ENCODE measurements at places on chromosomes 2 and 18. TPM values are rescaled to one million over a fixed set of nuclear protein-coding genes. Genes with fewer than 3 reads are reported as not detected.

Gene SPATA3
- not detected for total RNA-seq

Gene NT5C1B
- not detected for total RNA-seq

Gene RGPD4
- total RNA-seq: under 0.01 TPM

Gene LIMS4
- total RNA-seq: 1.1 TPM

Gene SERPINB2
- not detected for total RNA-seq

Gene MC5R
- total RNA-seq: not detected

Gene LTBP1
- 0.89 TPM for total RNA-seq

Gene CIB4
- not detected for total RNA-seq

Gene LCT
- not detected for total RNA-seq

Gene MOCOS
- 12.0 TPM for total RNA-seq

Gene MZT2A
- total RNA-seq: 62.6 TPM

Gene PTPRN
- 0.52 TPM for total RNA-seq

Gene NDC80
- total RNA-seq: 13.7 TPM

Gene PAPOLG
- 11.3 TPM for total RNA-seq

Gene UGT1A3
- 4.1 TPM for total RNA-seq

Gene SPATS2L
- 54.2 TPM for total RNA-seq

Gene PLEKHA3
- 22.8 TPM for total RNA-seq

Gene FOXI3
- not detected for total RNA-seq

Gene PARD6G
- total RNA-seq: 1.5 TPM

Gene STEAP3
- total RNA-seq: 24.5 TPM

All from renal cortical epithelial cell (primary cell).